Right lobe of liver (tissue), 6 donors: ENCODE measurements at places on chromosomes 6 and 20. TPM values are rescaled to one million over a fixed set of nuclear protein-coding genes. Genes with fewer than 3 reads are reported as not detected.

Gene PSORS1C2
- not detected for total RNA-seq

DNA sequence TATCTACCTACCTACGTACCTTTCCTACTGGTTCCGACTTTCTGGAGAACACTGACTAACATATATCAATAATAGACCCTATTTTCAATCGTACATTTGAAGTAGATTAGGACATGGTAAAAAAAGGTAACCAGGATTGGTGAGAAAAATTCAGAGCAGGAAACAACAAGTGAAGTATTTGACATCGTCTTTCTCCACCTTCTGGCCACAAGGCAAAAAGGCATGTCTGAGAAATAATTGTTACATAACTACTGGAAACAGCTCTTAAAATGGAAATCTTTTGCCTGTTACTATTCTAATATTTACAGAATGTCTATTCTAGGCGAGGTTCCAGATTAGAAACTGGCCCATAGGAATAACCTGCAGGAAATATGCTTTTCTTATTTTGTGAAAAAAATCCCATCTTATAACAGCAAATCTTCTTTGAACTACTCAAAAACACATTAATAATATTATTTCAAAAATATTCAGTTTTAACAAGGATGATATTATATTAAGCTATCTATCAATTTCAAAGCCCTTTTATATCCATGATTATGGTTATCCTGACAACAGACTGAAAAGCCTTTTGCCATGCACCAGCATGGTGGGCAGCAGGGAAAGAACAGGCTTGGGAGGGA, 80.8 kb downstream of the RCAN2 start:
- no peak overlapping the region for H3K27ac ChIP-seq
- no peaks in the 10 kb centered on the region for H3K27me3 ChIP-seq
- no peaks in the 10 kb centered on the region for H3K4me1 ChIP-seq
- no peak overlapping the region for H3K4me3 ChIP-seq

DNA sequence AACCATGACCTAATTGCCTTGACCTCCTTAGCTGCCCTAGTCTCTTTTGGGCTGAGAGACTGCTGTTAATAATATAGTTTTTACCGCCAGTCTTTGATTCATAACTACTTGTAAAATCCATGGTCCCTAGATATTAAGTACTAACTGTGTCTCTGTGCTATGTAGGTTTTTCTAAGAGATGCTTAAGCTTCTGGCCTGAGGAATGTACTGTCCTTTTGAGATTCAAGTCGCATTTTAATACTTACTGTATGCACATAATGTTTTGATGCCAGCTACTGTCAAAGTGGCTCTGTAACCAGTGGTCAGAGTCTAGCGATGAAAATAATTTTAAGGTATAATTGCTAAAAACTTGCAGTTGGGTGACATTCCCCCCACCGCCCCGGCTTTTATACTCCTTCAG, 2.1 kb downstream of the AKAP12 start:
- no peaks in the 10 kb centered on the region for H3K36me3 ChIP-seq
- no peaks in the 10 kb centered on the region for H3K27me3 ChIP-seq
- no peak overlapping the region for H3K4me3 ChIP-seq
- DNase-seq: no peak

GRCh38 chr6:137358273-137358672, 135.9 kb downstream of the OLIG3 start:
- H3K27ac ChIP-seq: peak overlapping the region; percentile 29
- no peak overlapping the region for H3K4me3 ChIP-seq
- H3K4me1 ChIP-seq: no peaks in the 10 kb centered on the region
- DNase-seq: no peak

GRCh38 chr6:17869010-17869752, 118.3 kb downstream of the KIF13A start:
- no peaks in the 10 kb centered on the region for H3K36me3 ChIP-seq
- H3K4me3 ChIP-seq: no peak overlapping the region
- H3K27ac ChIP-seq: no peak overlapping the region
- DNase-seq: no peak
- no peaks in the 10 kb centered on the region for H3K27me3 ChIP-seq
- no peaks in the 10 kb centered on the region for H3K4me1 ChIP-seq

DNA sequence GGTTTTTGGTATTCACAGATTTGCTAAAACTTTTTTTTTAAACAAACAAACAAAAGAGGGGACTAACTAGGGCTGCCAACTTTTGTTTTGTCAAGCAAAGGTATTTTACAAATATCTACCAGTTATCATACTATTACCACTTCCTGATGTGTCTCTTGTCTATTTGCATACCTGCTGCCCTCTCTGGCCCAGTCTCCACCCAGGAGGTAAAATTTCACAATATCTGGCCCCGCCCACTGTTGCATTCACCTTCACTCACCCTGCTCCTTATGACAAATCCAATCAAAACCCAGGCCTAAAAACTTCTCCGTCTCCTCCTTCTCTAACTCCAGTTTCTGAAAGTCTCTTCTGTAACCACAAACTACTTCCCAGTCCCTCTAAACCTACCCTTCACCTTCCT, 82.2 kb downstream of the TRERF1 start:
- H3K4me3 ChIP-seq: no peak overlapping the region
- no peak for DNase-seq
- no peak overlapping the region for H3K27ac ChIP-seq
- no peaks in the 10 kb centered on the region for H3K27me3 ChIP-seq
- no peaks in the 10 kb centered on the region for H3K36me3 ChIP-seq
- no peaks in the 10 kb centered on the region for H3K4me1 ChIP-seq

DNA sequence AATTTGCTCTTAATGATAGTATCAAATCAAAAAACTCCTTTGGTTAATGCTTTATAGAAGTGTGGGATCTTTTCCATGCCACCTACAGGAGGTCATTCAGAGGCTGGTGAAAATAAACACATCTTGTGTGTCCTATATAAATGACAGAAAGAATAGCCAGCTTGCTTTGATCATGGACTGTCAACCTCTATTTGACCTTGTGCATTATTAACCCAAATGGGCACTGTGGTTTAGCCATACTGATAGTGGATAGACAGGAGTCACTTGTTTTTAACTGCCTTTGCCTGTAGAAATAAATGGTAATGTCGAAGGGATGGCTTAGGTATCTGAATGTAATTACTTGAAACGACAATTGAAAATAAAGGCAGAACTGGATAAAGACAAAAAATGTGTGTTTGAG, 123.8 kb downstream of the CDKAL1 start:
- no peaks in the 10 kb centered on the region for H3K36me3 ChIP-seq
- H3K4me1 ChIP-seq: no peaks in the 10 kb centered on the region
- no peak overlapping the region for H3K4me3 ChIP-seq
- DNase-seq: no peak
- H3K27me3 ChIP-seq: no peaks in the 10 kb centered on the region

- no peak for DNase-seq
- H3K4me3 ChIP-seq: no peak overlapping the region
- H3K27me3 ChIP-seq: no peaks in the 10 kb centered on the region
Observed at GRCh38 chr6:109799129-109799528, 108.0 kb downstream of the FIG4 start.

Gene IGF2R
- total RNA-seq: 64.8 TPM

- H3K36me3 ChIP-seq: no peaks in the 10 kb centered on the region
- no peak overlapping the region for H3K27ac ChIP-seq
- no peak overlapping the region for H3K4me3 ChIP-seq
- no peak for DNase-seq
Observed at GRCh38 chr20:55783381-55783780, 221.9 kb downstream of the CBLN4 start.

DNA sequence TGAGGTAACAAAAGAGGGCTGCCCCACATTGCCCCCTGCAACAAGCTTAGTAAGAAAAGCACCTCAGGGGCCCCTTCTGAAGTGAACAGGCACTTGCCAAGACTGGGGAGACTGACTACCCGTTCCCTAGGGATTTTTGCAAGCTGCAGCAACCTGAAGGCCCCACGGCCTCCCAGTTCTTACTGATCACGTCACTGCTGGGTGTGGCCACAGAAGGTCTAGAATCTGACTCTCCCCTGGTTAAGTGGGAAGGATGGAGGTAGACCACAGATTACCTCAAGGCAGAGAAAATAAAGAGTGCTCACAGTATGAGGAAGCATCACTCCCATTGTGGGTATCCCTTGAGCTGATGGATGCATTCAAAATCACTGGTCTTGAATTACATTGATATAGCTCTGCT, 201.5 kb upstream of the KCNQ5 start:
- no peak overlapping the region for H3K4me3 ChIP-seq
- H3K4me1 ChIP-seq: no peaks in the 10 kb centered on the region
- DNase-seq: no peak
- H3K36me3 ChIP-seq: no peaks in the 10 kb centered on the region
- no peaks in the 10 kb centered on the region for H3K27me3 ChIP-seq
- no peak overlapping the region for H3K27ac ChIP-seq

Gene SRF
- 4.9 TPM for total RNA-seq

- H3K4me1 ChIP-seq: no peaks in the 10 kb centered on the region
- no peak overlapping the region for H3K27ac ChIP-seq
- no peaks in the 10 kb centered on the region for H3K36me3 ChIP-seq
Observed at GRCh38 chr20:40082436-40082835, 606.6 kb downstream of the MAFB start.

- no peaks in the 10 kb centered on the region for H3K36me3 ChIP-seq
- H3K4me1 ChIP-seq: no peaks in the 10 kb centered on the region
- no peak overlapping the region for H3K27ac ChIP-seq
- H3K27me3 ChIP-seq: no peaks in the 10 kb centered on the region
- DNase-seq: no peak
Observed at GRCh38 chr6:64811119-64811518, 895.9 kb downstream of the EYS start.

DNA sequence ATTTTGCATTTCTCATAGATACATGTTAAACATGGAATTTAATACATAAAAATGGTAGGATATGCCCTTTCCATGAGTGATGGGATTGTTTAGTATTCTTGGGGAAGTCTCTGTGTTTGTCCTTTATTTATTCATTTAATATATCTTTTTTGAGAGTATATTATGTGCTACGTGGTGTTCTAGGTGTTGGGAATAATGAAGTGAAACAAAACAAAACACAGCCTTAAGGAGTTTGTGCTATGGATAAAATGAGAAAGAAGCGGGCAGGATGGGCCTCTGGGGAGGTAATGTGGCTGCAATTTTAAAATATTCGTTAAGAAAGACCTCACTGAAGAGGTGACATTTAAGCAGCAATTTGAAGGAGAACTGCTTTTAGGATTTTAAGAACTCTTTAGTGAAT, 851.5 kb downstream of the MAFB start:
- no peak for DNase-seq
- no peak overlapping the region for H3K4me3 ChIP-seq
- H3K27me3 ChIP-seq: no peaks in the 10 kb centered on the region

Gene TBX18
- 0.15 TPM for total RNA-seq

- H3K36me3 ChIP-seq: no peaks in the 10 kb centered on the region
- no peak for DNase-seq
- H3K27ac ChIP-seq: no peak overlapping the region
- H3K4me3 ChIP-seq: no peak overlapping the region
Observed at GRCh38 chr6:84977363-84977705, 212.9 kb upstream of the TBX18 start.

DNA sequence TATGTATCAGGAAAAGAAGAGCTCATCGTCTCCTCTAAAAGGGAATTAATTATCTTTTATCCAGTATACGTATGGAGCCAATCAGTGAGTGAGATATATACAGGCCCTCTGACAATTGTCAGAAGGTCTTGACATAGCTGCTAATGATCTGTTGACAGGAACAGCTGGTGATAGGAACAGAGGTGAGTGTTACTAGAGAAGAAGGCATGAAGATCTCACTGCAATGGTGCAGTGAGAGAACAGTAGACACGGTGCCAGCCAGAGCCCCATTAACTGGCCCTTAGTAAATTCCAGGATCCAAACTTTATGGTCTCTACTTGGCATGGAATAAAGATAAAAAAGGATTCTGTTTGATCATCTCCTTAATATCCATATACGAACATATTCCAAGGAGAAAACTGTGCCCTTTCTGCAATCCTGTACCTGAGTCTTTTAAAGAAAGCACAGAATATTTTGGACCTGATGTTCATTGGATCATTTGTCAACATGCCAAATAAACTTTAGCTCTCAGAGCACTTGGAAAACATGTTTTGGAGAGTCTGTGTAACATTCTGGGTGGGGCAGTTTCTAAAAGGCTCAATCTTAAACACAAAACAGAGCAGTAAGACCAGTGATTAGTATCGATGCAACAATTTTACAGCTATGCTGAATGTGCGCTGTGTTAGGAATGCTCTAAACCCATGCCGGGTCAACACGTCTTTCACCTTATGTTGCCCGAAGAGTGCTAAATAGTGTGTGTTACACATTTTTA, 135.8 kb upstream of the CITED2 start:
- H3K27me3 ChIP-seq: no peaks in the 10 kb centered on the region
- no peak overlapping the region for H3K4me3 ChIP-seq
- no peaks in the 10 kb centered on the region for H3K4me1 ChIP-seq
- H3K36me3 ChIP-seq: no peaks in the 10 kb centered on the region
- DNase-seq: no peak

DNA sequence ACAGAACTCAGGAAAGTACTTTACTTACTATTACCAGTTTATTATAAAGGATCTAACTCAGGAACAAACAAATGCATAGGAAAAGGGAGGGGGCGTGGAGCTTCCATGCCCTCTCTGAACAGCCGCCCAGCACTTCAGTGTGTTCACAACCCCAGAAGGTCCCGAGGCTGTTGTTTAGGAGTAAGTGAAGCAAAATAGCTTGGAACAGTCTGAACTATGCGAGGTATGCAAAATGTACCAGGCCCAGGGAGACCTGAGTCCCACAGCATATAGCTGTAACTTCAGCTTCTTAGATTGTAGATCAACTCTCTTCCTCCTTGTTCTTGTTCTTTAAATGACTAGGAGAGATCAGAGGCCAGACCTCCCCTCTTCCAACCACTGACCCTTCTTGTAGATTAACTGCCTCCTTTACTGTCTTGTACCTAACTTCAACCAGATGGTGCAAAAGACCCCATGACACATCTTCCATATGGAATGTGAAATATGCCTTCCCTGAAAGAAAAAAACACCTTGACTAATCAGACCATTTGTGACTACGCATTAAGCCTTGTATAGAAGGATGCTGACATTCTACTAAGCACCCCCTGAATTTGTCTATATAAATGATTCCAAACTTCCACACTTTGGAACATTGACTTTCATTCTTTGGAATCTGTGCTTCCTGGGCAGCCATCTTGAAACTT, 98.8 kb upstream of the SNX9 start:
- H3K27ac ChIP-seq: no peak overlapping the region
- H3K4me1 ChIP-seq: no peaks in the 10 kb centered on the region
- H3K27me3 ChIP-seq: no peaks in the 10 kb centered on the region

GRCh38 chr6:20906945-20907344, 372.7 kb downstream of the CDKAL1 start:
- no peaks in the 10 kb centered on the region for H3K36me3 ChIP-seq
- no peak overlapping the region for H3K4me3 ChIP-seq
- no peaks in the 10 kb centered on the region for H3K27me3 ChIP-seq
- no peaks in the 10 kb centered on the region for H3K4me1 ChIP-seq

DNA sequence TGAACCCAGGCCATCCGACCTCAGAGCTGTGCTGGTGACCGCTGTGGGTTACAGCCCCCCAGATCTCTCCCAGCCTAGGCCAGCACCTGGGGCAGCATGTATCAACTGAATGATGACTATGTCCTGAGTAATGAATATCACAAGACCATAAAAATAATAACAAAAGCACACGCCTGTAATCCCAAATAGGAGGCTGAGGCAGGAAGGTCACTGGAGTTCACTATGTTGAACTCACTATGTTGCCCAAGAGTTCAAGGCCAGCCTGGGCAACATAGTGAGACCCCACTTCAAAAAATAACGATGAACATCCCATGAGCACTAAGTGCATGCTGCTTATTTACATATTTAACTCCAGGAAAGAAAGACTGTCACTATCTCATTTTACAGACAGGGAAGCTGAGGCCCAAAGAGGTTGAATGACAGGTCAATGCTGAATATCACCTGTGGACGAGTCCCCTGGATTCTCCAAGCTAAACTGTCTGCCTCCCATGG, 92.3 kb downstream of the NFATC2 start:
- H3K4me3 ChIP-seq: no peak overlapping the region
- H3K27me3 ChIP-seq: no peaks in the 10 kb centered on the region
- peaks cover 6% of the 10 kb centered on the region for H3K4me1 ChIP-seq
- no peak for DNase-seq
- H3K27ac ChIP-seq: no peak overlapping the region

Gene GABRR1
- not detected for total RNA-seq
